ENCODE measurements at places on chromosomes 6 and 20. TPM values are rescaled to one million over a fixed set of nuclear protein-coding genes. Genes with fewer than 3 reads are reported as not detected.

DNA sequence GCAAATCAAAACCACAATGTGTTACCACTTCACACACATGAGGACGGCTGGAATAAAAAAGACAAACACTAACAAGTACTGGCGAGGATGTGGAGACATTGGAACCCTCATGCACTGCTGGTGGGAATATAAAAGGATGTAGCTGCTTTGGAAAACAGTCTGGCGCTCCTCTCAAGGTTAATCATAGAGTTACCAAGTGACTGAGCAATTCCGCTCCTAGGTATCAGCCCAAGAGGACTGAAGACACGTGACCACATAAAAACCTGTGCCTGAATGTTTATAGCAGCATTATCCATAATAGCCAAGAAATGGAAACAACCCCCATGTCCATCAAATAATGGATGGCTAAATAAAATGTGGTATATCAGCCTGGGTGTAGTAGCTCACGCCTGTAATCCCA, 45.0 kb downstream of the VSTM2L start:
- DNase-seq: no peak

The TNF gene
- polyA plus RNA-seq: not detected

The SLC17A2 gene
- polyA plus RNA-seq: 1.2 TPM

- no peak for DNase-seq
Observed at GRCh38 chr6:106466211-106466610, 105.7 kb downstream of the CRYBG1 start.

- DNase-seq: no peak
Observed at GRCh38 chr20:13305284-13305683, 84.2 kb downstream of the ISM1 start.

The HLA-DPB1 gene
- 21.4 TPM for polyA plus RNA-seq

- DNase-seq: peak; percentile 24
Observed at GRCh38 chr6:53065266-53066076, at the start of gene FBXO9. Gene FBXO9, plus strand, starts transcription at chr6:53065404. Its CDS starts 386 bp downstream, at chr6:53065790.

The PSORS1C1 gene
- polyA plus RNA-seq: 0.34 TPM

The COL11A2 gene
- polyA plus RNA-seq: 5.1 TPM

DNA sequence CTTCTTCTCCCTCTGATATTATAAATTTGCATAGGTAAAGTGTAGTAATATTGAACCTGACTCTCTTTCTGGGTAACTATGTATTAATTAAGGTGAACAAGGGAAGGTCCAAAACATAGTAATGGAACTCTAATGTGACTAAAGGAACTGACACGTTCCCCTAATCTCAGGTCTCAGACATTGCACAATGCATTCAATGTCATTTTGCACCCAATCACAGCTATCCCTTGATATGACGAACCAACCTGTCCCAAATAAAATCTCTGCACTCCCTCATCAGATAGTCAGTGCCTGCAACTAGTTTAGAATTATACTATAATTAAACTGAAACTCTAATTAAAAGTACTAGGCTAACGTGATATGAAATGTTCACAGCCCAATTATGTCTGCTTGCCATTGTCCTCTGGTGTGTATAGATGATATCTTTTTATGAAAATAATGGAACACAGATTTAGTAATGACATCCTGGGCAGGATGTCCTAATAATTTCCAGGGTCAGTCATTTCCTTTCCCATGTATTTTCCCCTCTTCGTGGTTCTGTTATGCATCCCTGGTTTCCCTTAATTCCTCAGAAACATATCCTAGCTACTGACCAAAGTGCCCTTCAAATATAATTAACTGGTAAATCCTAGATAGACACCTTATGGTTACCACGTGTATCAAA, 36.8 kb downstream of the PTPRK start:
- DNase-seq: no peak

- DNase-seq: no peak
Observed at GRCh38 chr6:118092086-118092485, 185.0 kb downstream of the SLC35F1 start.

GRCh38 chr20:23554401-23554800, 13.9 kb downstream of the CST9L start:
- DNase-seq: no peak

GRCh38 chr6:29597184-29597583, 12.3 kb downstream of the OR2H2 start:
- no peak for DNase-seq

- no peak for DNase-seq
Observed at GRCh38 chr6:79878142-79878748, 69.1 kb downstream of the ELOVL4 start.

DNA sequence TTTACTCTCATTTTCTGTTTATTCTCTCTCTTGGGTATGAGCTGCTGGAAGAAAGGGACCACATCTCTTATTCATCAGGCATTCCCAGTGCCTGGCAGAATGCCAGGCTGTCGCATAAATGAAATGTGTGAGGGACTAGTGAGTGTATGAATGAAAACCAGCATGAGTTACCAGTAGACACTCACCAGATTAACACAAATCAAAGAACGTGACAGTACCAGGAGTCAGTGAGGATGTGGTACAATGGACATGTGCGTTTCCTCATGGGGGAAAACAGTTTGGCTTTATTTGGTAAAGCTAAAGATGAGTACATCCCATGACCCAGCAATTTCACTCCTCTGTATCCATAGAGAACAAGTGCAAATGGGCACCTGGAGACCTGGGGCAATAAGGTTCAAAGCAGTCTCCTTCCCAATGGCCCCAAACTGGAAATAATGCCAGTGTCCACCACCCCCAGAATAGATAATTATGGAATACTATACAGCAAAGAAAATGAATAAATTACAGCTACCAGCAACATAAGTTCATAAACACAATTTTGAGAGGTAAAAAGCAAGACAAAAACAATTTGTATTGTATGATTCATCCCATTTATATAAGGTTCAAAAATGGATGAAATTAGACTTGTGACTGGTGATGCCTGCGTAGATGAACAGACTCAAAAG, 93.3 kb downstream of the CDH22 start:
- DNase-seq: no peak

Measured in left renal cortex interstitium (tissue), 4 donors.